Activated CD4-positive, alpha-beta T cell treated with anti-CD3 and anti-CD28 coated beads for 24 hours (primary cell): ENCODE measurements at places on chromosomes 3 and 15.
A peak's percentile ranks its signal among the peaks of the same experiment; 100 is the strongest.

DNA sequence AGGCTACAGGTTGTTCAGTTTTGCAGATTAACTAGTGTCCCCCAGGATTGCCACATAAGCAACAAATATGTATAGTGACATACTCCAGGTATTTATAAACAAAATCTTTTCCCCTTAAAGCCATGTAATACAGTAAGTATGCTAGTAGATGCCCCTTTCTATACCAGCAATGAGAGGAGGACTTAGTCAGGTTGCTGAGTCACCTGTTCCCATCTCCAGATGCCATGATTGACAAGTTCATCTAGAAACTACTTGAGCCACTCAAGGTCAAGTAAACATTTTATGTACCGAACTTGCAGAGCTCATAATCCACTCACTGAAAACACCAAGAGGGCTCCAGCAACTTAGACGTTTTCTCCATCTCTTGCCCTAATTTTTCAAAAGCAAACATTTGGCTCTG, 18.2 kb downstream of the SLC9A9 start:
- no peak for DNase-seq

GRCh38 chr3:42289026-42289425, 23.0 kb upstream of the CCK start:
- no peak for DNase-seq

DNA sequence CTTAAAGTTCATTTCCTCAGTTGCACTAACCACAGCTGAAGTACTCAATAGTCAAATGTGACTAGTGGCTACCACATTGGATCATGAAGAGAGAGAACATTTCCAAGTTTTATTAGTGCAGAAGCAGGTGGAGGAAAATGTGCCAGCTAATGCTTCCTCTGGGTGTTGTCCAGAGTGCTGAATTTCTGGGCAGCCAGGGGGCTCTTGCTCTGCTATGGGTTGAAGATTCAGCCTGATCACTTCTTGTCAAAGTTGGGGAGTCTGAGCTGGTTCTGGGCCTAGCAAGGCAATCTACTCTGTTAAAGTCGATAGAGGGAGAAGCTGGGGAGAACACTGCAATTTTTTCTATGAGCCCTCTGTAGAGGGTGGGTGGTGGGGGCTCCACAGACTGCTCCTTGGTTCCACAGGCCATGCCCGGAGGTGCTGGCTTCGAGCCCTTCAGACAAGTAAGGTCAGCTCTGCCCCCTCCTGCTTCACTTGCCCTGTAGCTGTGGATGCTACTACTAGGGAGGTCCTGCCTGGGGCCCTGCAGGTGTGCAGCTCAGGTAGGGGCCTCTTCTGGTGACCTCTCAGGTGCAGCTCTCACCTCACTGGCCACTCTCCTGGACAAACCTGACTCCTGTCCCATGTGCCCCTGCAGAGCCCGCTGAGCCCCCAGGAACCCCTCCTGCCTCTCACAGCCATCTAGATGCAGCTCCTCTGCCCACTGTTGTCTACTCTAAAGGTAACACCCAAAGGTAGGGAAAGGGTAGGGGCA, 8.2 kb downstream of the ALG3 start:
- DNase-seq, result no peak

GRCh38 chr15:98322581-98322980, 325.8 kb upstream of the IGF1R start:
- no peak for DNase-seq

- DNase-seq, result no peak
Observed at GRCh38 chr3:151282921-151283320, 4.6 kb upstream of the P2RY14 start.

DNA sequence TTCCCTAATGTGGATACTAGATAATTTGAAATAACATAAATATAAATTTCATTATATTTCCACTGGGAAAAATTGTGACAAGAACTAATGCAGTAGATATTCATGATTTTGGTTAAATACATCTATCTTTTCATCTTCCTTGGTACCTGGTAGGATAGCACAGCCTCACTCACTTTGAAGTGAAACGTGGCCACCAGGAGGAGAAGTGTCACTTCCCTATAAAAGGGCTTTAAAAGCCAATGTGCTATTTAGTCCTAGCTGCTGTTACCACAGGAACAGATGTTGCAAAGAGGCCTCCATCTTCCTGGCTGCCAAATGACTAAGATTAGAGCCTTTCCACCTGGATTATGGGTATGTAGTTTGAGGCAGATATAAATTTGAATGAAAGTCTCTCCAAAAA, 140.0 kb downstream of the PLOD2 start:
- DNase-seq, result no peak

DNA sequence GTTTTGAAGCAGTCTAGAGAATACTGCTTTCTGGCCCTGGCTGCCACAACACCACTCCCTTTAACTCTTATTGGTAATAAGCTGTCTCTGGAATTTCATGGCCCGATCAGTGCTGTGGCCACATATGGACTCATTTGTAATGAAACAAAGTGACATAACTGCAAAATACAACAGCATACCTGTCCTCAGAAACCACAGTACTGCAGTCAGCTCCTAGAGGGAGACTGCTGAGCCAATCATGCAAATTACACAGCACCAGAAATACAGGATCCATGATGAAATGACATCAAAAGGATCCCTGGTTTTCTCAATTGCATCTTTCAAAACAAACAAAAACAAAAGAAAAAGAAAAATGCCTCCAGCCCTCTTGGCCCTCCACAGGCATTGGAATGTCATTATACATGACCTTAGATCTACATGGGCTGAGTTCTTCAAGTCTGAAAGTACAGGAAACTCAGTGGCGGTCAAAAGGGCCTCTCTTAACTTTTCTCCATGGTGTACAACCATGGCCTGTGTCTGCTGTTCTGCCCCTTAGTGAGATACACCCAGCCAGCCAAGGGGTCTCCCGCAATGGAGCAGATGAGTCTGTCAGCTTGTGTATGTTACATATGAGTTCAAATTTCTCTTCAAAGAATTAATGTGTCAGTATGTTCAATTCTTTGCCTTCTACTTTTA, 24.9 kb upstream of the KBTBD12 start:
- no peak for DNase-seq

DNA sequence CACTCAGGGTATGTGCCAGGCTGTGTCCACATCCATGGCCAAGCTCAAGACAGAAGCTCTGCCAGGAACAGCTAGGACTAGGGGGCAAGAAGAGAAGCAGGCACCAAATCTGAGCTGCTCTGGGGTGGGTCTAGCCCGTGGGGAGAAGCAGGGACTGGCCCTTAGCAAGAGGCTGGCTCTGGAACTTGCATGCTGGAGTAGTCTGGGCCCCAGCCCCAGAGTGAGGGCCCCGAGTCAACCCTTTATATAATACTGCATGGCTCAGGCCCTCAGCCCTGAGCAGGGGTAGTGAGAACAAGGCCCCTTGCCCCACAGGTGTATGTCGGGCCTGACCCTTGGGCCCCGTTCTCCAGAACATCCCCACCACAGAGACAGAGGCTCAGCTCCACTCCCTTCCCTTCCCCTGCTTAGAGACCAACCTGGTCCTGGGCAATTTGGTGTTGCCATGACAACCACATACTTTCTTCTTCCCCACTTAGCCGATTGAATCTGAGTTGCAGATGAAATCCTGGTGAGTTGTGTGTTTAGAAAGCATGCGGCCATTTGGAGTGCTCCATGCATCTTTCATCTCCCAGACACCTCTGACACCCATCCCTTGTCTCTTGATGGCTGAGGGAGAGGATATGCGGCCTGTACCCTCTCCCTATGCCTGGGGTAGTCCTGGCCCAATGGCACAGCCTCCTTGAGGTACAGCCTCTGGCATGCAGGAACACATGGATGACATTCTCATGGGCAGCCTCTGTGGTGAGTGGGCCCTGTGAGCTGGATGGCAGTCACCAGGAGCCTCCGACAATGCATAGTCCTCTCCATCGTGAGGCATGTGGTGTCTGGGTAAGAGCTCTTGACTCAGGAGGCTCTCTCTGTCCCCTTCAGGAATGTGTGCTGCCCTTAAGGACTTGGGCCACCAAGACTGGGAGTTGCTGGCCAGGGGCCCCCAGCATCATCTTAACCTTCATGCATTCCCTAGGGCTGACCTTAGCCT, 29.2 kb upstream of the SFMBT1 start:
- DNase-seq, result no peak

- no peak for DNase-seq
Observed at GRCh38 chr3:94372026-94372425, 309.2 kb downstream of the NSUN3 start.

GRCh38 chr3:193569119-193569518, 14.4 kb upstream of the ATP13A4 start:
- DNase-seq, result no peak

- DNase-seq, result peak; percentile 12
Observed at GRCh38 chr3:194686816-194687637, 1.3 kb downstream of the FAM43A start.

- DNase-seq, result no peak
Observed at GRCh38 chr3:150096700-150097587, 126.2 kb upstream of the PFN2 start.

DNA sequence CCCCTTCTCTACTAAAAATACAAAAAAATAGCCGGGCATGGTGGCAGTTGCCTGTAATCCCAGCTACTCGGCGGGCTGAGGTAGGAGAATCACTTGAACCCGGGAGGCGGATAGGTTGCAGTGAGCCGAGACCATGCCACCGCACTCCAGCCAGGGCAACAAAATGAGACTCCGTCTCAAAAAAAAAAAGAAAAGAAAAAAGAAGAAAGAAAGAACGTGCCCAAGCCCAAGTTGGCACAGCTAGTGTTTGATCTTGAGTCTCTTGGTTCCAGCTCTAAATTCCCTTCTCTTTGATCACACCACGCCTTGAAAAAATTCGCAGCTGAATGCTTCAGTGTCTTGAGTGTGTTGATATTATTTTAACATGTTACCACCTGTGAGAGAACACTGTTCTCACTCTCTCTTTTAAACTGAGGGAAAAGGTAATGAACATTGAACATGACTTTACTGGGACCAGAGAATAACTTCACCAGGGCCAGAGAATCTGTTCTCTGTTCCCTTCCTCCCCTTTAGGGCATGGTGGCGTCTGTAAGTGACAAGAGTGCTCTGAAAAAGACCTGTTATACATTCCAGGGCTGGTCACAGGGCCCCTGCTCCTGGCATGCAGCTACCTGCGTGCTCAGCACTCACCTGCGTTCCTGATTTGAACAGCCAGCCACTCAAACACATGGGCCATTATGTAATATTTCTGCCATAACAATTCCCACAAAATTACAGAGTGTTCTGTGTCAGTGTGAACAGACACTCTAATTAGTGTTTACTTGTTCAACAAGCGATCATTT, 19.0 kb downstream of the SLCO3A1 start:
- DNase-seq, result no peak

DNA sequence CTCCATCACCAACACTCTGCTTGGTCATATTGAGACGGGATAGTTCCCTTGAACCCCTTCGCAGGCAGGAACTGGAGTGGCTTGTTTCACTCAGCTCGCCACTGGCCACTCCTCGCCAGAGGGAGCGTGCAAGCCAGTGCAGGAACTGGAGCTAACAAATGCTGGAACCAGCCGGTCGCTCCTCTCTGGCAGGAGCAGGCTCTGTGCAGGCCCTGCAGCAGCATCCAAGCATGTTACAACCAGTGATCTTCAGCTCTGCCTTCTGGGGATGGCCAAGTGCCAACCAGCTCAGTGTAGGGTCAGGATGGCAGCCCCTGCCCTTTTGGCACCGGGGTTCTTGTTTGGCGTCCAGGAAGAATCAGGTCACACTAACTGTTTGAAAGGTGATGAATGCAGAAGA, 329.0 kb upstream of the AZI2 start:
- no peak for DNase-seq

DNA sequence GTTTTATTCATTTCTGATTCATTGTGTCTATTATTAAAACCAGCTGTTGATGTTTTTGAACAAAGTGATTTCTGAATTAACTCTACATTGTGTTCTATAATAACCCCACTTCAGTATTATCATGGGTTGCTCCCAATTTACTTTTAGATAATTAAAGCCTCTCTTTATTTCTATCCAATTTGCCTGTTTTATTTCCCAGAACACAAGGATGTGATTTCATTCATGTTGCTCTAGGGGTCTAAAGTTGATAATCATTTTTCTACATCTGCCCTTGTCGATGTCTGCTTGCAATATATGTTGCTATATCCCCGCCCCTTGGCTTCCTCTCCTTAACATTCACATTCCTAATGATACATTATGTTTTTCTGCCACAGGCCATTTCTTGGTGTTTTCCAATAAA, 747.3 kb downstream of the CADM2 start:
- DNase-seq, result no peak

DNA sequence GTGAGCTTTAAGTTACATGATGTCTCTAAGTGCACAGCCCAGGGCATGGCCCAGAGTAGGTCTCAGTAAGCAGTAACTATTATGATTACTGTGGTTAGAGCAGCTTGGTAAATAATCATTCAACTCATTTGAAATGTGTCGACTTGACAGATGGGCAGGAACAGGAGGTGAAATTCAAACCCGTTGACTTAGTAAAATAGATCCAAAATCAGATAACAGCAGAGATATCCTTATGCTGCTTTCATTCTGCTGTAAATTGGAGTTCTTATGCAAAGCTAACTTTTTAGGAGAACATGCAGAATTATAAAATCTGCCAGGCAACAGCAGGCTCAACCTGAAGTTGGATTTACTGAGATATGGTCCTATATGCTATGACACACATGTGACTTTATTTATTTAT, 118.7 kb upstream of the KLHL25 start:
- no peak for DNase-seq

DNA sequence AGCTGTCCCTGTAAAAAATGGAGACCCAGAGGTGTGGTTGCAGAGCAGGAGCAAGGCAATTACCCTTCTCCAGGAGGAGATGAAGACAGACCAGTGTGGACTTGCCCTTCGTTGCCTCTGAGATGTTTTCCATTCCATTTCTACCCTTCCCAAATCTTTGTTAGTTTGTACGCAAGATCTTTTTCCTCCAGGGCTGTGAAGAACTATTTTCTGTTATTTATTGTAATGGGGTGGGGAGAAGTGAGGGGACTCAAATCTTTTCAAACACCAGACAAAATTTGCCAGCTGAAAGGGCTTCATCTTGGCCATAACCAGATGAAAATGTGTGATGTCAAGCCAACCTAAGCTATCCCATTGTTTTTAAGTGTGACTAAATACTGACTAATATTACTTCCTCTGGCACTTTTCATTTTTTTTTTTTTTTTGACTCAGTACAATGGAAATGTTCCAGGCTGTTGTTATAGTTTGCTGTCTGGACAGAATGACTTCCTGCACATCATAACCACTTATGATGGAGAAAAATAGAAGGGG, 271.3 kb upstream of the TPRG1 start:
- no peak for DNase-seq

- DNase-seq, result no peak
Observed at GRCh38 chr3:189554868-189555557, 76.2 kb upstream of the TP63 start.

GRCh38 chr3:114830652-114831051, 316.4 kb downstream of the ZBTB20 start:
- no peak for DNase-seq

DNA sequence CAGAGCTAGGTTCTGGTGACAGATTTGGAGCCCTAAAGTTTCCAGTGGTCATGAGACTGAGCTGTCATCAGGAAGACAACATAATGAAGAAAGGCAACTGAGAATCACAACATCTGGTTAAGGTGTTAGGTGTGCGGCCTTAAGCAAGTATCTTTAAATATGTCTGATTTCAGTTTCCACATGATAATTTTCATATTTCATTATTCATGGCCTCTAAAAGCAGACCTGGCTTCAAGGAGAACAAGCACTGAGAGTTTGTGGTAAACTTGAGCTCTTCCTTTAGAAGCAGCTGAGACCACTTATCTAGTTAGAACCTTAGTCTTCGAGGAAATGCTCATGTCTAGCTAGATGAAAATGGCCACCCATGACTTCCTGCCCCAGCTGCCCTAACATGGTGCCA, 25.7 kb upstream of the MYLK start:
- no peak for DNase-seq

GRCh38 chr15:62306851-62307504, 141.9 kb upstream of the C2CD4B start:
- no peak for DNase-seq
